NCI-H446 (cell line): ENCODE measurements at places on chromosomes 4 and X.
A peak's percentile ranks its signal among the peaks of the same experiment; 100 is the strongest.

DNA sequence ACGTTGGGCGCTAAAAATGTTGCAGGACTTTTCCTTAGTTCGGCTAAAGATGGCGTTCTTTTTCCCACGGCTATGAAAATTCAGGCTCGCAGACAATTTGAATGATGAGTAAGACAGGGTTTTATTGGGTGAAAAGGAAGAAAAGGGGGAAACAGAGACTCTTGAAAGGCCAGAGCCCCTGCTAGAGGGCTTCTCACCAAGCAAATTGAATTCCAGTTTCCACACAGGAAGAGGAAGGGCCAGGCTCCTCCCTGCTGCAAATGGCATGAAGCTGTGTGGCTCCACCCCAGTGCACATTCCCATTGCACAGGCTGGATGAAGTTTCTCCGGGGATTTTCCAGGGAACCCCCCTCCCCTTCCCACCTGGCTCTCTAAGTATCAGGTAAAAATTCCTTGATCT is 210.9 kb downstream of the KLHL4 start:
- DNase-seq: peak; percentile 0

- DNase-seq: no peak
Observed at GRCh38 chrX:129561453-129561852, 21.4 kb downstream of the OCRL start.

DNA sequence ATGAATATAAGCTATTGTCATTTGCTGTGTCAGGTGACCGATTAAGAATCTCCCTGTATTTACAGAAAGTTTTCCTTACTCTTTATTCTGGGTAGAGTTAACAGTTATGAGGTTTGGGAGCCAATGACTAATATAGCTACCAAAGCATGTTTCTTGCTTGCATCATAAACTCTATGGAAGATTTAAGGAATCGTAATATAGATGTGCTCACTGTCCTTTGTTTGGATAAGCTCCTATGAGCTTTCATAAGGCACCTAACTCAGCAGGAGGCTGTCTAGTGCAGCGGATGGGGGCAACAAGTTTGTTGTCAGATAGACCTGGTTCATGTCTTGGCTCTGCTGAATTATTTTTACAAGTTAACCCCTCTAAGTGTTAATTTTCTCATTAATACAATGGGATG is 75.0 kb upstream of the PAQR3 start:
- DNase-seq: no peak

DNA sequence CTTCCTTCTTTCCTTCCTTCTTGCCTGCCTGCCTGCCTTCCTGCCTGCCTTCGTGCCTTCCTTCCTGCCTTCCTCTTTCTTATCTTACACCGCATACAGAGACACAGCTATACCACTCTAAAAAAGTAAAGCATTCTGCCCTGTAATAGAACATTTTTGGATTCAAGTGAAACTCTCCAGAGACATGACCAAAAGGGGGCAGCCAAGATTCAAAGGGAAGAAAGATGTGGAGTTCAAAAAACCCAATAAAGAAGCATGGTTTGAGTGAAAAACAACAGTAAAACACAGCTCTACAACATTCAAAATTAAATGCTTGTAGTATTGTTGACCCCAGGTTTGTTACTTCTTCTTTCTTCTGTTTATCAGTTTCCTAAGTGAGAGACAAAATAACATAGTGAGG is 914.9 kb upstream of the PCDH7 start:
- peak; percentile 8 for DNase-seq

- no peak for DNase-seq
Observed at GRCh38 chrX:39869846-39870601, 227.7 kb downstream of the BCOR start.

- DNase-seq: peak; percentile 85
Observed at GRCh38 chr4:167428156-167428555, 193.9 kb upstream of the SPOCK3 start.

GRCh38 chrX:20620306-20620705 is 353.6 kb upstream of the RPS6KA3 start:
- no peak for DNase-seq

GRCh38 chrX:23980011-23980441 is 47.0 kb downstream of the KLHL15 start:
- no peak for DNase-seq

- no peak for DNase-seq
Observed at GRCh38 chrX:99777912-99778311, 632.2 kb downstream of the PCDH19 start.

DNA sequence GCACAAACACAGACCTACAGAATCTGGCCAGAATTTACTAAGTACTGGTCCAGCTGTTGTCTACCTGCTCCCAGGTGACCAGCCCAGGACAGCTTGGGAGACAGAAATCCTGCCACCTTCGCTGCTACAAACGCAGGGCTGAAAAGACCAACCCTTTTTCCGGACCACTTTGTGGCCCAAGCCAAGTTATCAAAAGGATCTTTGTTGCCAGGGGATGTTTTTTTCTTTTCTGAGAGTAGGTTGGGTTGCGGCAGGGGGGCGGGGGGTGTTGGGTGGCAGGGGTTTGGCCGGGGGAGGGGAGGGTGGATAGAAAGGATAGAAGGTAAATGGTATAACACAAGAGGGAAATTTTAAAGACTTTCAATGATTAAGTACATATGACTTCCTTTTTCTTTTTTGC is 63.4 kb downstream of the STOX2 start:
- DNase-seq: no peak

- no peak for DNase-seq
Observed at GRCh38 chr4:21921526-21922180, 26.9 kb downstream of the KCNIP4 start.

GRCh38 chrX:1306909-1307625 is 29.5 kb upstream of the IL3RA start:
- no peak for DNase-seq

DNA sequence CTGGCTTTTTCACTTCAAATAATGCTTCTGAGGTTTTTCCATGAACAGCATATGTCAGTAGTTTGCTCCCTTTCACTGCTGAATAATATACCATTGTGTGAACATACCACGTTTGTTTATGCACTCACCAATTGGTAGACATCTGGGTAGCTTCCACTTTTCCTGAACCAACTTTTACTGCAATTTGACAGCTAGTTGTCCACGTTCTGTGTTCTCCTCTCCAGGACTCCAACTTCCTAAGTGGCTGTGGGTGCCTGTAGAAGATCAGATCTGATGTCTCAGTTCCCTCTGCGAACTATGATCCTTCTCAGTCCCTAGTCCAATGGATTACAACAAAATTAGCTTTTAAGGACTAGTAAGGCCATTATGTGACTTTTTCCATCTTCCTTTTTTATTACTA is 64.7 kb upstream of the PTCHD1 start:
- no peak for DNase-seq

DNA sequence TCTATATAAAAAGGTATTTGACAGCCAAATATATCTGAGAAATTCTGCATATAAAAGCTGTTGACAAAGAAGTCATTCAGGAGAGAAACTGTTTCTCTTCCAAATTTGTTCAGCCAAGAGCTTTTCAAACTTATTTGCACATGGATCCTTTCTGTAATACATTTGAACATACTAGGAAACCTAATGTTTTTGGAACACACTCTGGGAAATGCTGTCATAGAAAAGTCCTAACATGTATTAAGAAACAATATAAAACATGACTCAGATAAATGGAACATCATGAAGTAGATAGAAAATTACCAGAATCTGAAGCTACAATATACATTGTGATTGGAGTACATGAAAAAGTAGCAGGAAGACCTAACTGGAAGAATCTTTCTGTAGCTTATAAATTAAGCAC is 781.5 kb upstream of the EPHA5 start:
- DNase-seq: no peak

DNA sequence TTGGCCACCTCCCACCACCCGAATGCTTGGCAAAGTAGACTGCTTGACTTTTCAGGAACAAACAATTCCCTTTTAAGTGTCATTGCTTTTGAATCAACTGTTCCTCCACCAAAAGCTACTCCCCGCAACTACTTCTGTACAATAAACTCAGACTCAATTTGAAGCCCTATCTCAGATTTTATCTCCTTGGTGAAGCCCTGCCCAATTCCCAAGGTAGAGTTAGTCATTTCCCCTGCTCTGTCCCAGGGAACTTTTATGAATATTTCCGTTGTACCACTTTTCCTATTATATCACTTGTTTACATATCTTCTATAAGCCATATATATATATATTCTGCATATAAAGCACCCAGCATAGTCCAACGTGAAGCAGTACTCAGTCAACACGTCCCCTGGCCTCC is 102.8 kb downstream of the C4orf51 start:
- no peak for DNase-seq

DNA sequence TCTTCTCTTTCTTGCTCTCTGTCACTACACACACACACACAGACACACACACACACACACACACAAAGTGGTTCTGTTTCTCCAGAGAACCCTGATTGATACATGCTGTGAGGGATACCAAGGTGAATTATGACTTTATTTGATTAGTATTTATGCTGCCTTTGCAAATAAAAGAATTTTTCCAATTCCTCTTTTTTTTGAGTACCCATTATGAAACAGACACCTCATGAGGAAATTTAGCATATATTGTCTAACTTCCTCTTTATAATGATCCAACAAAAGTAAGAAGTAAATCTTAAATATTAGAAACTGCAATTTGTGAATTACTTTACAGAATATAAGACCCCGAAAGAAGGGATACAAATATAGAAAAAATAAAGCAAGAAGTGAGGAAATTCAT is 14.3 kb upstream of the RAB28 start:
- no peak for DNase-seq

GRCh38 chr4:3267576-3268394 is 18.8 kb downstream of the MSANTD1 start:
- DNase-seq: no peak

DNA sequence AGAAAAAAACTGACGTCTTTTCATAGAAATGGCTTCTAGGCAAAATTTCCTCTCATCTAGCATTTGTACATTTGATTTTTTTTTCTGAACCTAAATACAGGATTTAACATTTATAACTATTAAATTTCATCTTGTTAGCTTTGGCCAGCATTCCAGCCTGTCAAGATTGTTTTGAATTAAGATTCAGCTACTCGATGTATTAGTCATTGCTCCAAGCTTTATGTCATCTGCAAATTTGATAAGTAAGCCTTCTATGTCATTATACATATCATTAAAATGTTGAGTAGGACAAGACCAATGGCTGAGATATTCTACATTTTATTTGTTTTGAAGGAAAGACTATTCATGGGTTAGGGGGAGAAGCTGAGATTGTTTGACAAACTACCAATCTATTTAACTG is 46.7 kb downstream of the DDX53 start:
- no peak for DNase-seq

DNA sequence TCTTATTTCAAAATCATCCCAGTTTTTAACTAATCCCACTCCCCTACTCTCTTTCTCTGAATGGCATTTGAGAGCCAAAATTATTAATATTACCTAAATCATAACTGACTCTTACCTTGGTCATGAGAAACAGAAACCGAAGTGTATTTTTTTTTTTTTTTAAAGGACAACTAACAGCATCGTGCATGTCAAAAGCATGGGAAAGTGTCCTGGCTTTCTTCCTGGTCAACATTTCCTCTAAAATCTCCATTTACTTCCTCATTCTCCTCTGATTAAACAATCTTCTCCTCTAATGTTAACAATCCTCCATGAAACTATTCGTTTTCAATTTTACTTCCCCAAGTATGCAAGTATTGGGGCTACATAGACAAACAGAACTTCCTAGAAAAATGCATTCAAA is 2.1 kb upstream of the STS start:
- DNase-seq: no peak

DNA sequence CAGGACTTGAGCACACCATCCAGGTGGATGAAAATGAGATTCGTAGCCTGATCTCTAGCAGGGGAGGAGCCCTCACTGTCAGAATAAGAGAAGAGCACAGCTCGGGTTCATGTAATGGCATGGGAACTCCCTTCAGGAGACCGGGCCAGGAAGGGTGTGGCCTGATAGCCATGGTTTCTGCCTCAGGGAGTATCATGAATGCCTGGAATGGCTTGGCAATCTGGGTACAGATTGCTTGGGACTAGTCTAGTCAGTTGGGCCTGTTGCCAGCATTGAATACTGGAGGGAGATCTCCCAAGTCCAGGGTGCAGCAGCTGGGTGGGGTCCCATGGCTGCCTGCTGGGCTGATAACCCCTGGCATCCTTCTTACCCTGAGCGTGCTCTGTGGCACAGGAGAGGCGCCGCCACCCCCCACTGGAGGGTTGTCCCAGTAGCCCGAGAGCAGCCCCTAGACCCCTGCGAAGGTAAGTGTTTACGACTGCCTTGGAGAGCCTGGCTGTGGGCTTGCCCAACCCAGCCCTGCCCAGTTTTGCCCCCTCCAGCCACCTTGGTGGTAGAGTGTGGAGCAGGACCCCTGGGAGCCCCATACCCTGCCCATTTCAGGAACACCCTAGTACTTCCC is 298.8 kb downstream of the TEX13A start:
- DNase-seq: no peak

- no peak for DNase-seq
Observed at GRCh38 chr4:123505095-123506010, 108.8 kb downstream of the SPRY1 start.

- no peak for DNase-seq
Observed at GRCh38 chrX:132743086-132743485, 215.3 kb downstream of the HS6ST2 start.
